ENCODE measurements at places on chromosomes 3 and 15. TPM values are rescaled to one million over a fixed set of nuclear protein-coding genes. Genes with fewer than 3 reads are reported as not detected.

GRCh38 chr3:70358978-70359580 is 46.6 kb upstream of the MDFIC2 start:
- H3K36me3 ChIP-seq, result no peaks in the 10 kb centered on the region
- DNase-seq, result peak; percentile 54
- H3K27me3 ChIP-seq, result no peaks in the 10 kb centered on the region
- no peak overlapping the region for H3K27ac ChIP-seq
- H3K4me1 ChIP-seq, result no peaks in the 10 kb centered on the region
- H3K4me3 ChIP-seq, result no peak overlapping the region

DNA sequence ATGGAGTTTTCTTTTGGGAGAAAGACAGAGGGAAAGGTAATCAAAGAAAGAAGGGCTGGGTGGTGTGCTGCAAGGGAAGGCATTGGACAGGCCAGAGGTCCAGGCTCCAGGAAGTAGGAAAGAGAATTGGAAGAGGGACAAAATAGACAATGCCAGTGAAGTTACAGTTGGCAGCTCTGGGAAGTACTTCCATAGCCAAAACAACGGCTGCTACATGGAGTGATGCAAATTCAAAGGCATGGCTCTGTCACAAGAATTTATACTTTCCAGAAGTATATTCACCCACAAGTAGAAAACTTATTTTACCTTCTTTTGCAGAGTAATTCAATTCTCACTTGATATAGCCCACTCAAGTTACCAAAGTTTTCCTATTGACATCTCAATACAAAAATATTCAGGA is 191.5 kb downstream of the TNIK start:
- no peaks in the 10 kb centered on the region for H3K27me3 ChIP-seq
- H3K4me3 ChIP-seq, result no peak overlapping the region
- DNase-seq, result peak; percentile 49
- H3K27ac ChIP-seq, result no peak overlapping the region
- peaks cover 6% of the 10 kb centered on the region for H3K4me1 ChIP-seq

CHDH gene
- total RNA-seq, result 1.2 TPM

CSNK1G1 gene
- total RNA-seq, result 15.5 TPM

CMTM8 gene
- total RNA-seq, result 0.53 TPM

LTK gene
- total RNA-seq, result 9.4 TPM

ZPLD1 gene
- under 0.01 TPM for total RNA-seq
